Activated CD4-positive, alpha-beta T cell treated with anti-CD3 and anti-CD28 coated beads, Interleukin-2, Interleukin-4, amounts not matched to agents 100 ng/mL and 50 ng/mL, durations not matched to agents 16 hours and 8 hours (primary cell): ENCODE measurements at places on chromosomes 16 and 17.

DNA sequence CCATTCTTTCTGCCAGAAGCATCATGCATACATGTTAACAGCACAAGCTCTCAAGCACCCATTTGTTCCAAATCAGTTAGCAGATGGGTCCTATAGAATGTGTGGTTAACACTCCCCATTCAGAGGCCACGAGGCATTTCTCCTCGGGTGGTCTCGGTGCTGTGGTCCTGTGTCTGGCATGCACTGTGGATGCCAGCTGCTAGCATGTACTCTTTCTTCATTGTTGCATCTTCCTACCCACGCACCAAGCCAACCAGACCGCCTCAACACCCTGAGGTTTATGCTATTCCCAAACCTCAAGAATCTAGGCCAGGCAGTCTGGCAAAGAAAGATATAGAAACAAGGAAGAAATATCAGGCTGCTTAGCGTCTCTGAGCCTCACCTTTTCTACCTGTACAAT is 27.8 kb upstream of the MRTFB start:
- DNase-seq, result no peak

DNA sequence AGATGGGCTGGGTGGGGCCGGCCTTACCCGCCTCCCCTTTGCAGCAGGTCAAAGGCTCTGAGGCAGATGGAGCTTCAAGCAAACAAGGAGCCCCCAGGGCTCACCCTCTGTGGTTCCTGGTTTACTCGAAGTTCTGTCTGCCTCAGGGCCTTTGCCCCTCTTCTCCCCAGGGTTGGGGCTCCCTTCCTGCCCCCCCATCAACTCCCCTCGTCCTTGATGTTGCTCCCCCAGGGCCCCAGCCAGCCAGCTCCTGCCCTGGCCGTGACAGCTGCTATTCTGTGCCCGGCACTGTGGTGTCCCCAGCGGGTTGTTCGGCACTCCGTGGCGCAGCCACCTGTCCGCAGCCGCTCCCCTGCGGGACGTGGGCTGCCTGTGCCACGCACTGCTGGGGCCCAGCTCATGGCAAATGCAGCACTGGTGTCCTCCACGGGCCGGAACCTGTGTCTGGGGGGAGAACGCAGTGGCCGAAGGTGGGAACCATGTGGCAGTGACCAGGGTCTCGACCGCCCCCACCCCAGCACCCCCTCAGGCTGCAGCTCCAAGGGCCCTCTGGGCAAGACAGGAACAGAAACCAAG is 4.3 kb upstream of the METRN start:
- DNase-seq, result no peak

- DNase-seq, result no peak
Measured at GRCh38 chr17:67474081-67474661, 97.1 kb downstream of the PITPNC1 start.

DNA sequence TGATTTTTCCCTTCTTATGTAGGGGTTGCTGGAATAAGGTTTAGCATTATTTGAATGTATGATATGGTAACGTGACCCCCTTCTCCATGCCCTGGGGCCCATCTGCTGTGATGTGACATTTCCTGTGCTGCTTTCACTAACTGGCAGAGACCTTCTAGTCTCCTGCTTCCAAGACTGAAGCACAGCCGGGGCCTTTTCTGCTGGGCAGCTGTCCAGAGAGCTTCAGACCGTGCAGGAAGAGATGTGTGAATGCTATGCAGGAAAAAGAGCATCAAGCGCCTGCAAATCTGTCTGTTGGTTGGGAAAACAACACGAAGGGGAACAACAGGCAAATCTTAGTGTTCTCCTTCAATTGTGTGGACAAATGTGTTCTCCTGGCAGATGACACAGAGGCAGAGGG is 128.5 kb downstream of the SPACA3 start:
- DNase-seq, result no peak

DNA sequence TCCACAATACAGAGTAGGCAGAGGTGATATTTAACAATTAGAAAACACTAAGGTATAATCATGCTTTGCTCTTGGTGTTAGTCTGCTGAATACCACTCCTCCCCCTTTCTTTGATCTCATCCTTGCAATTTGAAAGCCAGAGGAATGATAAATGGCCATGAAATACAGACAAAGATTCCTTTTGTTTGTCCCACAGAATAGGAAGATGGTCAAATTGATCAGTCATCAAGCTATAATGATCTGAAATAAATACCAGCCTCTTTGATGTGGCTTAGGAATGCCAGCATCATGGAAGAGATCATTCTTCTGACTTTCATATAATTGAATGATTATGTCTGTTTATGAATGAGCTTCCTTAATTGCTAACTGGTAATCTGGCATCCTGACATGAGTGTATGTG is 1541.7 kb upstream of the CDH8 start:
- DNase-seq, result no peak

GRCh38 chr16:28958216-28958615 is 7.5 kb downstream of the NFATC2IP start:
- DNase-seq, result no peak

DNA sequence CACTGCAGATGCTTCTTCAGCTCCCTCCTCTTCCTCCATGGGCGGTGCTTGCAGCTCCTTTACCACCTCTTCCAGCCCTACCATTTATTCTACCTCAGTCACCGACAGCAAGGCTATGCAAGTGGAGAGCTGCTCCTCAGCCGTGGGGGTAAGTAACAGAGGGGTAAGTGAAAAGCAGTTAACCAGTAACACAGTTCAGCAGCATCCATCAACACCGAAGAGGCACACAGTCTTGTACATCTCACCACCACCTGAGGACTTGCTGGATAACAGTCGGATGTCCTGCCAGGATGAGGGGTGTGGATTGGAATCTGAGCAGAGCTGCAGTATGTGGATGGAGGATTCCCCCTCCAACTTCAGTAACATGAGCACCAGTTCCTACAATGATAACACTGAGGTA is 79.3 kb downstream of the NQO1 start:
- DNase-seq, result no peak

- DNase-seq, result no peak
Measured at GRCh38 chr17:2697611-2698162, 13.9 kb downstream of the CLUH start.

DNA sequence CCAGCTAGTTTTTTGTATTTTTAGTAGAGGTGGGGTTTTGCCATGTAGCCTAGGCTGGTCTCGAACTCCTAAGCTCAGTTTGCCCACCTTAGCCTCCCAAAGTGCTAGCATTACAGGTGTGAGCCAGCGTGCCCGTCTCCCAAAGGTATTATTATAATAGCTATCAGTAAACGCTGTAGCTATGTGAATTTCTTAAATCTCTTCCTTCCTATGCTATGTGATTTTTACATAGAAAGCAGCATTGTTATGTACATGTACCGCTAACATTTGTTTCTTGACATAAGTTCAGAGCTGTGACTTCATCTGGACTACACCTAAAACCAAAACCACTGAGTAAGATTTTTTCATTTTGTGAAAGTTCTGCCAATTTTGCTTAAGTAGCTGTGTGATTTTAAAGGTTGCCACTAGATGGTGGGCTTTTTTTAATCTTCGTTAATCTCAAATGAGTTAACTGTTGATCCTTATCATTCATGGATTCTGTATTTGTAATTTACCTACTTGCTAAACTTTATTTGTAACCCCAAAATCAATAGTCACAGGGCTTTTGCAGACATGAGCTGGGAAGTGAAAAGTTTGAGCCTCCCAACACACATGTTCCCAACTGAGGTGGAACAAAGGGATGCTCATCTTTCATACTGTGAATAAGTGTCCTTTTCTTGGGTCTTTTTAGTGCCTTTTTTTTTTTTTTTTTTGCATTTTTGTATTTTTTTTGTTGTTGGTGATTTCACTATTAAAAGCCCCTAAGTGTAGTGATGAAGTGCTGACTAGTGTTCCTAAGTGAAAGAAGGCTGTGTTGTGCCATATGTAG is 21.9 kb downstream of the PRKAR1A start:
- DNase-seq, result peak; percentile 30

DNA sequence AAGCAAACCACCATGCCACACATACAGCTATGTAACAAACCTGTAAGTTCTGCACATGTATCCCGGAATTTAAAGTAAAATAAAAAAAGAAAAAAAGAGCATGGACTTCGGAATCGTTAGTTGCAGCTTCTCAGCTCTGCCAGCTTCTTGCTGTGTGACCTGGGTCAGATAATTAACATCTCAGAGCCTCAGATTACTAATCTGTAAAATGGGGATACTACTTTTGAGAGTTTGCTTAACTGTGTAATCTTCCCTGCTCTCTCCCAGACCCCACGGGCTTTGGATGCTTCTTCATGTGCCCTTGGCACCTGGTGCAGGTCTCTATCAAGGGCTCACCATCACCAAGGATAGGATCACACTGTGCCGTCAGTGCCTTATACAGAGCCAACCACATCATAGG is 16.6 kb downstream of the HSD17B2 start:
- no peak for DNase-seq

DNA sequence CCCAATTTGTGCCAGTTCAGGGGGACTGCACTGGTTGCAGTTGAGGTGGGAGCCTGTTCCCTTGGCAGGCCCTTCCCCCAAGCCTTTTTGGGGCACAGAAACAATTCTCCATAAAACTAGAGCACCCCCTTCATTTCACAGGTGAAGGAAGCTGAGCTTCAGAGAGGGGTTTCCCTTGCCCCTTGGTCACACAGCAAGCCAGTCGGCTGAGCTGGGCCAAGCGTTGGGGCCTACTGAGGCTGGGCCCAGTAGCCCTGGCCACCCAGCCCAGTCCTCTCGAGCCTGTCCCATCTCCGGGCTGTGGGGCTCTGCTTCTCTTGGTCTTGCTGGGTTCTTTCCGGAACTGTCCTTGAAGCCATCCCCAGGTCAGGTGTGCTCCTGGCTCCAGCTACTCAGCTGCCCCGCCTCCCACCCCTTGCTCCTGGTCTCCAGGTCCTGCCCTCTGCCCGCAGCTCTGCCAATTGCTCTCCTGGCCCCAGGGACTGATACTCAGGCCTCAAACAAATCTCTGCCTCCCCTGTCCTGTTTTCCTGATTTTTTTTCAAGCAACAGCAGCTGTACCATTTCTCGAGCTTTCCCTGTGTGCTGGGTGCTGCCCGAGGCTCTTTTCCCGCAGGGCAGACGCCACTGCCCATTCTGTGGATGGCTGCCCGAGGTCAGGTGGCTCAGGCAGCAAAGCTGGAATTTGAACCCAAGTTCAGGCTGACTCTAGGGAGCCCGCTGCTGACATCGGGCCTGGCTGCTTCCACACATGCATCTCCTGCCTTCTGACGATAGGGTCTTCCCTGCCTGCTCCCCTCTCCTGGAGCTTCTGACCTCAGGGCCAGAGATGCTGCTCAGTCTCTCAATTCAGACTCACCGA is 87.4 kb upstream of the NKD1 start:
- no peak for DNase-seq

DNA sequence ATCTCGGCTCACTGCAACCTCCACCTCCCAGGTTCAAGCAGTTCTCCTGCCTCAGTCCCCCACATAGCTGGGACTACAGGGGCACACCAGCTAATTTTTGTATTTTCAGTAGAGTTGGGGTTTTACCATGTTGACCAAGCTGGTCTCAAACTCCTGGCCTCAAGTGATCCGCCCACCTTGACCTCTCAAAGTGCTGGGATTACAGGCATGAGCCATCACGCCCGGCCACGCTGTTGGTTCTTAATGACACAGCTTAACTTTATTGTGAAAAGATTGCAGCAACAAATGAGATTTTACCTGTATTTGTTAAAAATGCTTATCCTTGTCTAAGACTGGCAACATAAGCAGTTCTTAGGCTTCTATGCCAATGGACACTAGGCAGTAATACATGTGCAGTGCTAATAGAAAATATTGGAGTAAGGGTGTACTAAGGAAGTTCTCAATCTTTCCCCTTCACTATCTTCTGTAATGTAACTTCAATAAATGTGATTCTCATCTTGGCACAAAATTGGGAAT is 2.9 kb downstream of the UBB start:
- no peak for DNase-seq

GRCh38 chr17:14442798-14443528 is 142.1 kb downstream of the HS3ST3B1 start:
- no peak for DNase-seq

GRCh38 chr16:74480150-74481029 is 59.1 kb upstream of the CLEC18B start:
- no peak for DNase-seq

DNA sequence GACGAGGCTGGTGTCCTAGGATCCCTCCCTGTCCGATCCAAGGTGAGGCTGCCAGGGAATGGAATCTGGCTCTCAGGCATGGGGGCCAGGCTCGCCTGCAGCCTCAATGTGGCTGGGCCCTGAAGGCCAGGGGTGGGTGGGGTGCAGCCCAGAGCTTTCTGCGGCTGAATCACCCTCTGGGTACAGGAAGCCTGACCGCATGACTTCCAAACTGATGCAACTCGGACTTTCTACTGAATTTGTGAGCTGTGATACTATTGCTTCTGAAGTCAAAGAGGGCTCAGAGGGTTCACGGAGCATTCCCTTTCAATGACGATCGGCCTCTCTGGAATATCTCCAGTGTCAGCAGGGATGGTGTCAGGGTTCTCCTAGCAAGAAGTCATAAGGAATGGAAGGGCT is 123.7 kb downstream of the METRNL start:
- DNase-seq, result no peak

DNA sequence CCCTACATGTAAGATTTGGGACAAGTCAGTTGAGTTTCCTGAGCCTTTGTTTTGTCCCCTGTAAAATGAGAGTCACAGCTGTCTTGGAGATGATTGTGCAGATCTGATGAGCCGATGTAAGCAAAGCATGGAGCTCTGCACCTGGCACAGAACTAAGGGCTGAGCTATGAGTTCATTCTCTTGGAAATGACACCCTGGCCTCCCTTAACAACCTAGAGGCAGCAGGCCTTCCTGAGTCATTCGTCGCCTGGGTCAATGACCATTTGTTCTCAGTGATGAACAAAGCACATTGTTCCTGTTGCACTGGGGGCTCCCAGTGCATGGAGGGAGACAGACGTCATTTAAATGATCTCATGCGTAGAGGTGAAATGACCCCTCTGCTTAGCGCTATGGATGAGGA is 62.8 kb upstream of the GCSH start:
- no peak for DNase-seq

DNA sequence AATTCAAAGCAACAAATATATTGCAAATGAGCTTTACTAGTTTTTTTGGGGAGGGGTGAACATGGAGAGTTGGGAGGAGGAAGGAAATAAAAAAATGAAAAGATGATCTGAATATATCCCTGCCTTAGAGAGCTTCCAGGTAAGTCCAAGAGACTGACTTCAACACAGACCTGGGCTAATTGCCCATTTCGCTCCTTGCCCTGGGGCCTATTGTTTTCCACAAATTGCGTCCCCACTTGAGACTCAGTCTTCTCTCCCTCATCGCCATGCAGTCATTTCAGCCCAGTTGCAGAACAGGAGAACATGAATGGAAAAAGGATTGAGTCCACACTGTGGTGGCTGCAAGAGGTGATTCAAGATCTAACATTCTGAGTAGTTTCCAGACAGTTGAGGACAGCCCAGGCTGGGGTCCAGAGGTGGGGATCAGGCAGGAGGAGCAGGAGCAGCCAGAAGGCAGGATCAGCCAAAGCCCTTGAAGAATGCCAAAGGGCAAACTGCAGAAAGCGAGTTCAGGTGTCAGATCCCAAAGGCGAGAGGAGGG is 21.6 kb upstream of the TOB1 start:
- no peak for DNase-seq

- DNase-seq, result no peak
Measured at GRCh38 chr16:47310792-47311211, 150.1 kb downstream of the ITFG1 start.
